ENCODE measurements at places on chromosomes 12 and 14.
A peak's percentile ranks its signal among the peaks of the same experiment; 100 is the strongest.

DNA sequence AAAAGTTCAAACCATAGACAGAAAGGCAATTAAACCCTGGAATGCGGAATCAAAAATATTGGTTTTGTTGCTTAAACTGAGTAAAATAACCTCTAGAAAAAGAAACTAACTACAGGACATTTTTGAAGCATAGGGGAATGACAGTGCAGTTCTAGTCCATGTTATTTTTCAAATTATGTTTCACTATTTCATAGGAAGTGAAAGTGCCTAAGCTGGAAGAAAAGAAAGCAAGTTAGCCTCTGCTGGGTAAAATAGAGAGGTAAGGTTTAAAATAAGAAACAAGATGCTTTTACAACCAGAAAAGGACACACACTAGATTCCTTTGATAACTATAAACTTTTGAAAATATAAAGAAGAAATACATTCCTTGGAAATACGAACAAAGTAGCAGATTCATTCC, 1.1 kb downstream of the CLECL1 start:
- DNase-seq = no peak

- DNase-seq = no peak
Measured at GRCh38 chr12:115072712-115073111, 388.7 kb upstream of the TBX3 start.

GRCh38 chr12:84793558-84794367, 118.8 kb downstream of the SLC6A15 start:
- no peak for DNase-seq

- DNase-seq = peak; percentile 99
Measured at GRCh38 chr12:56221757-56222530, at the start of gene RNF41. TSS of gene RNF41 (minus strand) at chr12:56221922. CDS start at chr12:56214047, 7,875 bp downstream.
